ENCODE measurements at places on chromosomes 2 and 18.

GRCh38 chr2:43790147-43790546 is 16.3 kb downstream of the DYNC2LI1 start:
- no peaks in the 10 kb centered on the region for H3K36me3 ChIP-seq
- H3K4me1 ChIP-seq, result no peaks in the 10 kb centered on the region
- no peak for DNase-seq
- H3K27me3 ChIP-seq, result no peaks in the 10 kb centered on the region

GRCh38 chr2:41722668-41723369 is 325.0 kb upstream of the PKDCC start:
- H3K4me1 ChIP-seq, result no peaks in the 10 kb centered on the region
- no peaks in the 10 kb centered on the region for H3K36me3 ChIP-seq
- no peak overlapping the region for H3K27ac ChIP-seq
- H3K4me3 ChIP-seq, result no peak overlapping the region

GRCh38 chr18:35086704-35087103 is 45.5 kb downstream of the MAPRE2 start:
- H3K4me1 ChIP-seq, result no peaks in the 10 kb centered on the region
- H3K27ac ChIP-seq, result no peak overlapping the region
- no peak overlapping the region for H3K4me3 ChIP-seq
- no peaks in the 10 kb centered on the region for H3K36me3 ChIP-seq
- DNase-seq, result no peak

DNA sequence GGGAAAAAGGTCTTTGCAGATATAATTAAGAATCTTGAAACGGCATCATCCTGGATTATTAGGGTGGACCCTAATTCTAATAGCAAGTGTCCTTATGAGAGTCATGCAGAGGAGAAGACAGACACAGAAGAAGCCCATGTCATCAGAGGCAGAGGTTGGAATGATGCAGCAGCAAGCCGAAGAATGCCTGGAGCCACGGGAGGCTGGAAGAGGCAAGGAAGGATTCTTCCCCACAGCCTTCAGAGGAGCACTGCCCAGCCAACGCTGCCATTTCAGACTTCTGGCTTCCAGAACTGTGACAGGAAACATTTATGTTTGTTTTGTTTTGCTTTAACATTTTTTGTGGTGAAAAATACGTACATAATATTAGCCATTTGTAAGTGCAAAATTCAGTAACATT is 72.3 kb downstream of the MCFD2 start:
- no peaks in the 10 kb centered on the region for H3K36me3 ChIP-seq
- DNase-seq, result no peak
- H3K4me3 ChIP-seq, result no peak overlapping the region
- no peaks in the 10 kb centered on the region for H3K27me3 ChIP-seq
